ENCODE measurements at places on chromosomes 3 and 15. TPM values are rescaled to one million over a fixed set of nuclear protein-coding genes. Genes with fewer than 3 reads are reported as not detected.

GRCh38 chr3:14539384-14539741, 779 bp downstream of the GRIP2 start:
- DNase-seq = no peak

- no peak for DNase-seq
Observed at GRCh38 chr3:165768680-165769079, 68.5 kb downstream of the BCHE start.

Gene MUC20
- polyA plus RNA-seq = 32.5 TPM

DNA sequence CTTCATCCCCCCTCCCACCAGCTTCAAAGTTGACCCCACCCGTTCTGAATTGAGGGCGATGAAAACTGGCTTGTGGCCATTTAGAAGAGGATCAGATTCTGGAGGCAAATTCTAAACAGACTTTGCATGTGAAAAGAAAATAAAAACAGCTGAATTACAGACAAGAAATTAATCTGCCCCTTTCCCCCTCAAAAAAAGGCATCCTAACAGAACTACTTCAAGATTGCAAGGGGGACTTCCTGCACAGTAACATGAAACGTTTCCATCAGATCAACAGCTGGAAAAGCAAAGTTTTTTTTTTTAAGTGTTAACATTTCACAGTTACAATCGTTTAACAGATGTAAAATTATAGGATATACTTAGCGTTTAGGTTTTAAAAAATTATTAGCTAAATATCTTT, 229.3 kb downstream of the RORA start:
- no peak for DNase-seq

Gene FBXO45
- 16.7 TPM for polyA plus RNA-seq

- no peak for DNase-seq
Observed at GRCh38 chr3:185998136-185998535, 60.3 kb upstream of the TRA2B start.

Gene PCOLCE2
- polyA plus RNA-seq = 6.0 TPM
